ENCODE measurements at places on chromosomes 3 and 15. TPM values are rescaled to one million over a fixed set of nuclear protein-coding genes. Genes with fewer than 3 reads are reported as not detected.

Gene SPINK8
- not detected for total RNA-seq

Gene CCR9
- total RNA-seq, result not detected

Gene PTPN9
- 45.3 TPM for total RNA-seq

Gene VILL
- 0.07 TPM for total RNA-seq

Gene CFAP20DC
- 2.3 TPM for total RNA-seq

Gene ROPN1B
- total RNA-seq, result not detected

Gene NOX5
- 0.31 TPM for total RNA-seq

Gene LTF
- total RNA-seq, result not detected

Gene NR1I2
- total RNA-seq, result not detected

Gene GPR62
- not detected for total RNA-seq

Gene RTP3
- total RNA-seq, result not detected

Gene HCN4
- 0.22 TPM for total RNA-seq

Gene CAMKV
- total RNA-seq, result 0.29 TPM

Gene A4GNT
- total RNA-seq, result not detected

Gene AGBL1
- not detected for total RNA-seq

Gene SEMA3B
- total RNA-seq, result 9.3 TPM

Gene ADGRG7
- total RNA-seq, result not detected

Gene SERPINI2
- total RNA-seq, result not detected

Gene ATP2B2
- total RNA-seq, result 0.21 TPM

Gene C3orf49
- total RNA-seq, result not detected

Gene SLC6A11
- 0.03 TPM for total RNA-seq

Gene CLRN1
- total RNA-seq, result not detected

Gene MORC1
- not detected for total RNA-seq

Gene AMOTL2
- total RNA-seq, result 41.2 TPM

Gene CD200R1
- total RNA-seq, result 0.09 TPM
